Smooth muscle cell of bladder (primary cell): ENCODE measurements at places on chromosomes 13 and 19. TPM values are rescaled to one million over a fixed set of nuclear protein-coding genes. Genes with fewer than 3 reads are reported as not detected.

Gene PNMA8B
- 1.4 and 2.2 TPM in 2 replicates for total RNA-seq

Gene ZSCAN4
- total RNA-seq: not detected in 2 replicates

Gene RNASEH2A
- 6.5 and 7.3 TPM in 2 replicates for total RNA-seq

Gene OLFM2
- 2.8 and 4.8 TPM in 2 replicates for total RNA-seq
